ENCODE measurements at places on chromosomes 13 and 19.

DNA sequence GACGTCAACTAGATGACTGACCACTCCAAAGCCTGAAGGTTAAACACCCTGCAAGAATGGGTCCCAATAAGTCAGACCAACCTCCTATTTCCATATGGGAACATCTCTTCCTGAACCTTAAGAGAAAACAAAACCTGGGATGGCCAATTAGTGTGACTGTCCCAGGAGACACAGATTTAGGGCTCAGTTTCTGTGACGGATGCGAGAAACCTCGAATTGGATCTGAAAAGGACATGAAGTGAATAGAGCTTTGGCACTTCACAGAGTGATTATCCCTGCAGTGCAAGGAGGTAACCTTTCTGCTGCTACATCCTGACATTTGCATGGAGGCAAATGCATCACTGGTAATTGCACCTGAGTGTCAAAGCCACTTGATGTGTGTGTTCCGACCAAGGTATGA is 442.2 kb upstream of the KLF12 start:
- DNase-seq = no peak

GRCh38 chr13:112713517-112714253 is 23.8 kb downstream of the ATP11A start:
- DNase-seq = no peak

DNA sequence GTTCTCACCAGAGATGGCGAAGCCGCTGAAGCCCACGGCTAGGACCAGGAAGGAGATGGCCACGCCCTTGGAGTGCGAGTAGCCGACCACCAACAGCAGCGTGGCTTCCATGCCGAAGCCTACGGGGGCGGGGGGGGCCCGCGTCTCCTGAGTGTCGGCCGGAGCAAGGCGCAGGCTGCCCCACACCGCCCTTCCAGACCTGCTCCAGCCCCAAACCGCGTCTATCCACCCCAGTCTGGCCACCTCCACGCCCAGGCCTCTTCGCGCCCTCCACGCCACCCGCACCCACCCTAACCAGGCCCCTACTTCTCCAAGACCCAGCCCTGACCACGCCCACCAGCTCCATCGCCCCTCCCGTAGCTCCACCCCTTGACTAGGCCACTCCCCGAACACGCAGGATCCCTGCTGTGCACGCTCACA is 6.2 kb downstream of the GFY start:
- no peak for DNase-seq

DNA sequence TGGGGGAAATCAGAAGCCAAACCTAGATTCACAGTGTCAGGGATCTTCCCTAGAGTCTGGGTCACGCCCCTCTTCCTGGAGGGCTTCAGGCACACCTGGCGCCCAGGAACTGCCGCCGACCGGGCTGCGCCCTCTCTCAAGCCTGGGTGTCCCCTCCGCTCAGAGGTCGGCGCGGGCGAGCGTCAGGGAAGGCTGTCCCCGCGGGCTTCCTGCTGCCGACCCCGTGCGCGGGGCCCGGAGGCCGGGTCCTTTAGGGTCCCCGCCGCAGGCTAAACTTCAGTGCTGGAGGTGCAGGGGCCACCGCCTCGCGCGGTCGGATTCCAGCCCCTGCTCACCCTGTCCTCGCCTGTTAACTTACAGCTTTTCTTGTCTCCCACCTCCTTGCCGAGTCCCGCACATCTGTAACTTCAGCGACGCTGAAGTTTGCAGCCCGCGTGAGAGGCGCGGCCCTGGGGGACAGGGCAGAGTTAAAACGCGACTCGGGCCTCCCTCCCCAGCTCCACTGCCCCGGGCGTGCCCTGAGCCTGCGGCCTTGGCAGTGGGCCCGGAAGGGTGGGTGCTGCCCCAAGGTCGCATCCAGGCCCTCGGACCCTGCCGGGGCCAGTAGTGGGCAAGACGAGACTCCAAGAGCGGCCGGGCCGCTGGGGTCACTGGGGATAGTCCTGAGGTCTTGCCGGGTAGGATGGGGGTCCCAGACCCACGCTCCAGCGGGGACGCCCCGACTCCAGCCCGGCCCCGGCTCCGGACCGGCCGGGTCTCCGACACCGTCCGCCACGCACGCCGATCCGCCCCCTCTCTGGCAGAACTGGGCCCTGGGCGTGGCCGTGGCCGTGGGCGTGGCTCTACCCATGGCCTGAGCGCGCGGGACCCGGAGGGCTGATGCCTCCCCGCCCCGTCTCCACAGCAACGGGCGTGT is 95.6 kb upstream of the ZNF98 start:
- no peak for DNase-seq

DNA sequence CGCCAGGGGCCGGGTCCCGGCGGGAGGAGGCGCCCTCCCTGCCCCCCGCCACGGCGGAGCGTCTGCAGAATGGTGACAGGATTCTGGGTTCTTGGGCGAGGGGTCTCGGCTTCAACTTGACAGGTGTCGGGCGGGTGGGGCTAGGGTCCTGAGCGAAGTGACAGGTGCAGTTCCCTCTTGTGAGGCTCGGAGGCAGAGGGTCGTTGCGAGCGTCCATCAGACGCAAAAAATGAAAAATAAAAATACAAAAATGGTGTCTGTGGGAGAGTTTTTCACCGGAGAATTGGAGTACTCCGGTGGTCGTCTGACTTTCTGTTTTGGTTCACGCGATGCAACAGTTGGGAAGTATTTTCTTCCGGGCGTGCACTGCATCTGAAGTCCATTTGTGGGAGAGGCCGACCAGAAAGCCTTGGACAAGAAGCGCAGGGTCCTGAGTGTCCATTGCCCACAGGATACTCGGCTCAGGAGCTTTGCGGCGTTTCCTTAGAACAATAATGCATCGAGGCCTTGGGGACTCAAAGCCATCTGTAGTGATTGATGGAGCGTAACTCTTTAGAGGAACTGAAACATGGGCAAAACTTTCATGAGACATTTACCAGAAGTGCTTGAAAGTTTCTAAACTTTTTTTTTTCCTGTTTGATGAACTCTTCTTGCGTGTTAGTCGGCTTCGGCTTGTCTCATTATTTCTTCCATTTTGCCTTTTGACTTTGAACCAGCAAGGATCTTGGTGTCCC is 759 bp downstream of the RB1 start:
- DNase-seq = no peak

- DNase-seq = no peak
Measured at GRCh38 chr13:110392510-110393240, 85.6 kb downstream of the COL4A2 start.

GRCh38 chr13:30892966-30893365 is 13.1 kb upstream of the MEDAG start:
- DNase-seq = no peak

DNA sequence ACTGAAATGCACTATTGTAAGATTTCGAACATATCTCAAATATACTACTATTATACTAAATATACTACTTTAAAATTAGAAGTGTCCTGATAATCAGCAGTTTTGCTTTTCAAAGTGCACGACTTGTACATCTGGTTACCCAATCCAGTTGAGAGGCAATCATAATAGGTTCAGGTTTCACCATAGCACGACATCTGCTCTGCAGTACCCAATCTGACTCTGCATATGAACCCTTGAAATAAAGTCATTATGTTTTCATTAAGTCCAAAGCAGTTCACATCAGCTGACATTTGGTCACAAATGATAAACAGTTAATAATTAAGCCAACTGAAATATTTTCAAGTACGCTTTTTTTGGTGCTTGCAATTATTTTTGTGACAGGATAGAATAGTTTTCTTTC is 90.6 kb downstream of the PCDH9 start:
- no peak for DNase-seq

- DNase-seq = no peak
Measured at GRCh38 chr13:112711528-112712265, 21.9 kb downstream of the ATP11A start.

DNA sequence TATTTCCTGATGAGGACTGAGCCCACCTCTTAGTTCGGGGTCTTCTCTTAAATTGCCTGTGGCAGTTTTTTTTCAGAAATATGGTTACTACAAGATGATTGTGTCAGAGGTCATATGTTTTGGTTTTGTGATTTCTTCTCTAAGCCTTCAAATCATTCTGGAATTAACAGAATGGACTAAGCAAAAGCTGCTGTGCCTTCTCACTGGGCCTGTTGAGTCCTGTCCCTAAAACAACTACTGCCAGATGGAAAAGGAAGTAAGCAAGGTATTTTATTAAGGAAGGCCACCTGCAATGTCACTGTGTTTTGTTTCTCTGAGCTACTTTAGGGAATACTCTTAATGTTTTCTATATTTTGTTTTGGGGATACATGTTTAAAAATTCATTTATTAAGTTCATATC is 470.8 kb downstream of the PCDH20 start:
- DNase-seq = no peak

DNA sequence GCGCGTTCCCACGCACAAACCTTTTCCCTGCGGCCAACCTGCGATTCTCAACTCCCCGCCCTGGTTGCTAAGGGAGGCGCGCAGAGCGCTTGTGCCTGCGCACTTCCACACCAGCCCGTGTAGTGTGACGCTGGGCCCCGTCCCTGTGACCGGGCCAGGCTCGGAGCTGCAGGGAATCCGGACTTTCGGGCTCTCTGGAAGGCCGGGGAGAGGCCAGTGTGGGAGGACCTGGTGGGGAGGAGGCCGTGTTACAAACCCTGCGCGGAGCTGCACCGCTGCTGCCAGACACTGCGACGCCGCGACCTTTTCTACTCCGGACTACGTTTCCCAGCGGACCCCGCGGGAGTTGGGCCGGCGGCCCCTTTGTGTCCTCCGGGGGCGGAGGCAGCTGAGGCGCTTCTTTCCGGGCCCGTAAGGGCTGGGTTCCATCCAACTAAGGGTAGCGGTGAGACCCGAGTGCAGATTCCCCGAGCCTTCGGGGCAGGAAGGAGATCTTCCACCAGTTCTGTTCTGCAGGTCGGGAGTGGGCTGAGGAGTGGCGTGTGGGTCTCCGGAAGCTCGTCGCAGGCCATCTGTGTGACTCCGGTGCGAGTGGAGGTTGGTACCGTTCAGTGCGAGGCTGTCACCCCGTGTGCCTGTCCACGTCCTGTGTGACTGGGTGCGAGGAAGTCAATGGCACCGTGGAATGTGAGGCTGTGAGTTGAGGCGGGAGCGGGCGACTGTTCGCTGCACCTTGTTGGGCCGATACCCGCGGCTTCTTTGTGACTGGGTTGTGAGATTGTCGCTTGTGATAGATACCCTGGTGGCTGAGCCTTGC is at the start of gene ZNF570:
TSS of gene ZNF570 (plus strand) at position 396 of the 817 bp plus-strand sequence. CDS start 999 bp downstream, outside the sequence.
- peak; percentile 80 for DNase-seq
